ENCODE measurements at places on chromosomes 5 and 9. TPM values are rescaled to one million over a fixed set of nuclear protein-coding genes. Genes with fewer than 3 reads are reported as not detected.

GRCh38 chr5:149223081-149223848 is 48.4 kb upstream of the AFAP1L1 start:
- no peak for DNase-seq

Gene PRSS3
- total RNA-seq = 1.5 TPM

- DNase-seq = peak; percentile 19
Observed at GRCh38 chr5:124330595-124331220, 415.7 kb downstream of the ZNF608 start.

GRCh38 chr9:120156376-120156775 is 423.6 kb downstream of the CDK5RAP2 start:
- DNase-seq = no peak

GRCh38 chr9:36164989-36165388 is 4.2 kb upstream of the CCIN start:
- DNase-seq = no peak

DNA sequence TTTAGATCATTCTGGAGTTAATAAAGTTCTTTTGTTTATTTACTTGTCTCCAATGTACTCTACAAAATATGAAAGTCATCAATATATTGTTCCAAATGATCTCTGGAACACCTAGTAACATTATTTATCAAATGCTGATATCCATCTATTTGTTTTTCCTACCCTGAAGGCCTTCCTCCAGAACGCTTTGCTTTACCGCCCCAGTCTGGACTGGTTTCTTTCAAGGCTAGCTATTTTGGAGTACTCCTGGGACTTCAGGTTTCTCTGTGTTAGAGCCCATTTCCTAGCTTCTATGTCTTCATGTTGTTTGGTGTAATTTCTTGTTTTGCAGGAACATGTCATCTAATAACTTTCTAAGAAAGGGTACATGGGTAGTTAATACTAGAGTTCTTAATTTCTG is 9.6 kb downstream of the HCN1 start:
- no peak for DNase-seq

DNA sequence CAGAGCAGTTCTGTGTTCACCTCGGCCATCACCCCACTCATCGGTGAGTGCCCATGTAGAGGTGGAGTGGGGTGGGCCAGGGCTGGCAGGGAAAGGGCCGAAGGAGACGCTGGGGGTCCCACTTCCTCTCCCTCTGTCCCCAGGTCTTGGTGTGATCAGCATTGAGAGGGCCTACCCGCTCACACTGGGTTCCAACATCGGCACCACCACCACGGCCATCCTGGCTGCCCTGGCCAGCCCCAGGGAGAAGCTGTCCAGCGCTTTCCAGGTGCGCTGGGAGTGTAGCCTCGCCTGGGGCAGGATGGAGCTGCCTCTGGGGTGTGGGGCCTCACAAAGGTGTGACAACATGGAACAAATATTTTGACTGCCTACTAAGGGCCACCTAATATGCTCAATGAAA is 3.7 kb downstream of the PFN3 start:
- DNase-seq = no peak

DNA sequence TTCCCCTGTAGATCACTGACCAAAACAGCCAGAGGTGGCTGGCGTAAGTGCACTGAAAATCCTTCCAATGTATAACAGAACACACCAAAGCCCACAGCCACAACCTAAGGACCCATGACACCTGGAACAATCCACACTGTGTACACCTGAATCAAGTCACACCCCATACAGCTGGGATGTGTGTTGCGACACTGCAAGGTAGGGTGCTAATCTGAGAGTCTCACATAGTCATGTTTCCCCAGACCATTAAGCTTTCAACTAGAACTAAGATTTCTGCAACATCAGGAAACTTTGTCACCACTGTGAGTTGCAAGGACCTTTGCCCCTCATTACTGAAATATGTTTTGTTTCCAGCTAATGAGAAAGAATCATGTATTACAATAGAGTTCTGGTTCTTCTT is 59.4 kb downstream of the MED27 start:
- DNase-seq = no peak

Gene SLC36A3
- total RNA-seq = not detected

Gene RCL1
- total RNA-seq = 10.3 TPM

Gene CDKN2B
- total RNA-seq = not detected

GRCh38 chr9:9855177-9856078 is 757.4 kb downstream of the PTPRD start:
- DNase-seq = no peak

- DNase-seq = no peak
Observed at GRCh38 chr5:16585041-16585667, 31.6 kb downstream of the RETREG1 start.

- DNase-seq = peak; percentile 95
Observed at GRCh38 chr9:7320139-7320538, 479.4 kb downstream of the DMAC1 start.

DNA sequence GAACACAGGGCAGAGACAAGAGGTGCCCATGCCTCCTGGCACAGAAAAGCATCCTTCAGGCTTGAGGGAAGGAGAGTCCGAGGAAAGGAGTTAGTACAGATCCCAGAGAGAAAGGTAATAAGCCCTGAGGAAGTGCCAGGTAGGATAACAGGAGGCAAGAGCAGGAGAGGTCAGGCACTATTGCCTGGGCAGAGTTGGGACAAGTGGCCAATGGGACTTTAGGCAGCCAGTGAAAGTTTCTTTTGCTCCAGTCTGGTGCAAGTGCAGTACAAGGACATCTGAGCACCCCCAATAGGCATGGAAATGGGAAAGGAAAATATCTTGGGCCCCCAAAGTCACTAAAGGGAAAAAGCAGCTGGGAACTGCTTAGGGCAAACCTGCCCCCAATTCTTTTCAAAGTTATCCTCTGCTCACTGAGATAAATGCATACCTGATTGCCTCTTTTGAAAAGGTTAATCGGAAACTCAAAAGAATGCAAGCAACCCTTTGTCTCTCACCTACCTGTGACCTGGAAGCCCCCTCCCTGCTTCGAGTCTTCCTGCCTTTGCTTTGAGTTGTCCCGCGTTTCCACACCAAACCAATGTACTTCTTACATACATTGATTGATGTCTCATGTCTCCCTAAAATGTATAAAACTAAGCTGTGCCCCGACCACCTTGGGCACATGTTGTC is 46.5 kb downstream of the ELOVL7 start:
- DNase-seq = no peak

DNA sequence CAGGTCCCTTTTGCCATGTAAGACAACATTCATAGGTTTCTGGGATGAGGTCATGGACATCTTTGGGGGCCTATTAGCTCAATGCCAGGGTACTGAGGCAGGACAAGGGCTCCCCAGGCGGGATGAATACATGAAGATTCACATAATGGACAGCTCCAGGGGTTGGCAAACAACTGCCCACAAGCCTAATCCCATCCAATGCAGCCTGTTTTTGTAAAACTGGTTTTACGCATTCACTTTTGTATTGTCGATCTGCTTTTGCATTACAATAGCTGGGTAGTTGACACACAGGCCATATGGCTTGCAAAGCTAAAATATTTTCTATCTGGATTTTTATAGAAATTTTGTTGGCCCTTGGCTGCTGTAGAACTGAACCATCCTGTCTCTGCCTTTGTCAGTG is 248.5 kb upstream of the PANK3 start:
- no peak for DNase-seq

Gene SPINK4
- not detected for total RNA-seq

Gene SVEP1
- 0.07 TPM for total RNA-seq

Gene GBGT1
- 0.96 TPM for total RNA-seq

DNA sequence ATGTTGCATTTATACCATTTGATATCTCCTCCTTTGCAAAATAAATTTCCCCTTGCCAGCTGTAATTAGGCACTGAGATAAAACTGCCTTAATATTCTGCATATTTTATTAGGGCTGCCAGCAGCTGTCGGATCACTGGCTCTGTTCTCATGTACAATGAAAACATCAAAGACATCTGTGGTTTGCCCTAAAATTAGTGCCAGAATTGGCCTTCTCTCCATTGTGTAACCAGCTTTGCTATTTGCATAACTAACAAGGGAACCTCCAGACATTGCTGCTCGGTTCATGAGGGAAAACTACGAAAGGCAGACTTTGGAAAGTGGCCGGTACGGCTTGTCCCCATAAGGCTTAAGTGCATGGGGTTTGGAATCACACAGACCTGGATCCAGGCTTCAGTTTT is 45.5 kb upstream of the KIF2A start:
- no peak for DNase-seq

Gene TXNDC8
- not detected for total RNA-seq

DNA sequence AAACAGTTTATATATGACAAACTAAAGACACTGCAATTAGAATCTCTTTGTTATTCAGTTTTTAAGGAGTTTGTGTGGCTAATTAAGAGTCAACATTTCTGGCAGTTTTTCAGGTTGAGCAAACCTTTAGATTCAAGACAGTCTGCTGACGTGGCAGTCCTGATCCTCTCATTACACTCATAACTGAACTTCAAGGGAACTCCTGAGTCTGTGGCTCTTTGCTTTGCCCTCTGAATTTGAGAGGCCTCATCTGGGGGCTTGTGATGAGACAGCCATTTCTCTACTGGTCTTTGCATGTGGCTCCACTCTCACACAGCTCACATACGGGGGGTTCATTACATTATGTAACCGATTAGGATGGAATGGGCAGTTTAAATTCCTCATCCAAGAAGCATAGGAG is 182.9 kb upstream of the MEF2C start:
- DNase-seq = no peak

Gene NIPBL
- total RNA-seq = 12.9 TPM

Gene NRARP
- total RNA-seq = 0.40 TPM

- DNase-seq = peak; percentile 95
Observed at GRCh38 chr5:172443441-172444109, 10.8 kb downstream of the SH3PXD2B start.

Gene RUSC2
- 18.6 TPM for total RNA-seq

Gene BAAT
- total RNA-seq = not detected

Gene NUP214
- 16.2 TPM for total RNA-seq

GRCh38 chr9:138095813-138096518 is 218.4 kb downstream of the CACNA1B start:
- DNase-seq = no peak

GRCh38 chr5:53302529-53302928 is 177.9 kb upstream of the FST start:
- DNase-seq = no peak

GRCh38 chr5:173786286-173787187 is 101.6 kb upstream of the CPEB4 start:
- no peak for DNase-seq

- no peak for DNase-seq
Observed at GRCh38 chr5:172748341-172748843, 22.6 kb downstream of the DUSP1 start.

GRCh38 chr9:23120630-23121029 is 674.0 kb downstream of the DMRTA1 start:
- DNase-seq = no peak

- no peak for DNase-seq
Observed at GRCh38 chr5:157449011-157449723, 10.8 kb upstream of the NIPAL4 start.

DNA sequence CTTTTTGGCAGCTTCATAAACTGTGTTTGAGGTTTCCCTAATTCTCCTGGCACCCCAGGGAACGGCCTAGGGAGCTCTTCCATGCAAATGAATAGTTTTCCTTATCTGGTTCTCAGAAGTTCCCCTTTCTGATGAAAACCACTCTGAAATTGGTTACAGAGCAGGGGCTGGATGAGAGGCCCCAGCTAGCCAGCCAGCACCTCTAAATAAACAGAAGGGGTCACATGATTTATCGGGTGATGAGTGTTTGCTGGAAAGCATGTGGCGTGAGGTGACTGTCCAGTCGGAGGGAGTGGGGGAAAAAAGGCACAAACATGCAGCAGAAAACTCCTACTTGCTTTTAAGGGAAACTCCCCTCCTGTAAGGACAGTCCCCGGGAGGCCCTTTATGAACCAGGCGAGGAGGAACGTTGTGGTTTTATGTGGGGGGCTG is 261.2 kb upstream of the ANKRD55 start:
- no peak for DNase-seq

- DNase-seq = peak; percentile 68
Observed at GRCh38 chr5:177378884-177379883, 5.0 kb upstream of the SLC34A1 start.

DNA sequence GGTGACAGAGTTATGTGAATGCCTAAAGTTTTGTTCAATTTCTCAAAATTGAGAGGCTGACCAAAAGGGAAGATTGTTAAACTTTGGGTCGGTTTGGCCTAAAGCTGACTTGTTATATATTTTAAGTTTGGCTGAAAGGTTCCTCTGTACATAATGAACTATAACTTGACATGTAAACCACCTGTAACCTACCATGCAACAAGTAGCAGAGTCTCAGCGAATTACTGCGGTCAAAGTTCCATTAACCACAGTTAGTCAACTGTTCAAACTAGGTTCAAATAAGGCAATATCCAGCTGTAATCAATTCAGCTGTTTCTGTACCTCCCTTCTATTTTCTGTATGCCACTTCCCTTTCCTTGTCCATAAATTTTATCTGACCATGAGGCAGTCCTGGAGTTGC is 325.1 kb upstream of the NMUR2 start:
- DNase-seq = no peak

DNA sequence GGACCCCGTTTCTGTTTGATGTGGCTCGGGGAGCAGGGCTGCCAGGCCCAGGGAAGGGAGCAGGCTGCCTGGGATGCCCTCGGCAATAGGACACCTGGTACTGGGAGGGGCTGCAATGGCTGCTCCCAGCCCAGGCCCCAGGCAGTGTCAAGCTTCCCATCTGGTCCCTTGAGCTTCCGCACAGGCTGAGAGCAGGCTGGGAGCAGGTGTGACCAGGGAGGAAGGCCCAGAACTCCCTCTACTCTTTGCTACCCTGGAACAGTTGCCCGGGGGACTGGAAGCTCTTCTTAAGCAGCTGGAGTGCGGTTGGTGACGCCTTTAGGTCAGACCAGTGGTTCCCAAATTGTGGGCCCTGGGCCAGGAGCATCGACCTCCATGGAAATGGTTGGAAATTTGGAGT is 186.9 kb downstream of the GADD45G start:
- DNase-seq = no peak

Gene SNX18
- 14.7 TPM for total RNA-seq

DNA sequence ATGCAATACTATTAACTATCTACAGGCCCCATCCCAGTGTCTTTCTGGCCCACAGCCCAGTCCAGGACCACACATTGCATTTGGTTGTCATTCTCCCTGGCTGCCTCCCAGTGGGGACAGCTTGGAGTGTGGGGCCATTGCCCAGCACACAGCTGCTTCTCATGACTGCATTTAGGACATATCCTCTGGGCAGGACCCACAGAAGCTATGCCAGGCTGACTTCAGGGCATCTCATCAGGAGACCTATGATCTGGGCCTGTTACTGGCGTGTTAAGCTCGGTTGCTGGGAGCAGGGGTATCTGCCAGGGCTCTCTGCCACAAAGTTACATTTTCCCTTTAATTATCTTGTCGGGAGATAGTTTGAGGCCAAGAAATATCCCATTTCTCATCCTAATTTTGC is 32.1 kb upstream of the CLPTM1L start:
- DNase-seq = no peak

GRCh38 chr5:143977891-143978461 is 166.0 kb downstream of the HMHB1 start:
- no peak for DNase-seq

Gene TAS2R1
- total RNA-seq = not detected

Gene RGMB
- 22.0 TPM for total RNA-seq

Gene EPB41L4B
- 0.93 TPM for total RNA-seq

All from A172 (cell line).